CD4-positive, alpha-beta T cell treated with Interferon gamma for 1 hour (primary cell): ENCODE measurements at places on chromosomes 6 and 20.
A peak's percentile ranks its signal among the peaks of the same experiment; 100 is the strongest.

DNA sequence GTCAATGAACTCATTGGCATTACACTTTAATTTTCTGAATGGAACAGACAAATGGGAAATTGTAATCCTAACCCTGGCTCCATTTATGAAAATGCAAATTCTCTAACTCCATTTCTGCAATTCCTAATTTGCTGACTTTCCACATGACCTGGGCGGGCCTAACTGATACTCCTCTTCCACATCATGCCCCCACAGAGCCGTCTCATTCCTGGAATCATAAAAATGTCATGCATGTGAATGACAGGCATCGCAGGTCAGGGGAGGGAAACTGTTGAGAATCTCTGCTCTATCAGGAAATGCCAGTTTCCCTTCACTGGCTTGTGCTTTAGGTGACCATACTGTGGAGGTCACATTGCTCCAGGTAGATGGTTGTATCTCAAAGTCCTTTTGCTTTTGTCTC lies 165.1 kb downstream of the ZNF217 start:
- DNase-seq, result no peak

DNA sequence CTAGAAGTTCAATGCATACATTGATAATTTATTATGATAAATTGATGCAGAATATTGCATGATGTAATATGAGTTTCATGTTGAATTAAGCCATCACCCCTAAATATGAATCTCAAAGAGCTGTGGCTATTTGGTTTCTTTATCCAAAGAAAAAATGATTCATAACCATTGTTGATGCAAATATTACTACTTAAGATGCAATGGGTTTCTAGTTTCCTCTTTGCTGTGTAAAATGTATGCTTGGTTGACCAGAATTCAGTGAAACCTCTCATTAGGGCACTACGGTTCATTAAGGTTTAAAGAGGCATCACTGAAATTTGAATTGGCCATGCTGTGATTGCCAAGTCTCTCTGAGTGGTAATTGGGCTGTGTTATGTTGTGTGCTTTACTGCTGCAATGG lies 492.5 kb upstream of the FLRT3 start:
- DNase-seq, result no peak

DNA sequence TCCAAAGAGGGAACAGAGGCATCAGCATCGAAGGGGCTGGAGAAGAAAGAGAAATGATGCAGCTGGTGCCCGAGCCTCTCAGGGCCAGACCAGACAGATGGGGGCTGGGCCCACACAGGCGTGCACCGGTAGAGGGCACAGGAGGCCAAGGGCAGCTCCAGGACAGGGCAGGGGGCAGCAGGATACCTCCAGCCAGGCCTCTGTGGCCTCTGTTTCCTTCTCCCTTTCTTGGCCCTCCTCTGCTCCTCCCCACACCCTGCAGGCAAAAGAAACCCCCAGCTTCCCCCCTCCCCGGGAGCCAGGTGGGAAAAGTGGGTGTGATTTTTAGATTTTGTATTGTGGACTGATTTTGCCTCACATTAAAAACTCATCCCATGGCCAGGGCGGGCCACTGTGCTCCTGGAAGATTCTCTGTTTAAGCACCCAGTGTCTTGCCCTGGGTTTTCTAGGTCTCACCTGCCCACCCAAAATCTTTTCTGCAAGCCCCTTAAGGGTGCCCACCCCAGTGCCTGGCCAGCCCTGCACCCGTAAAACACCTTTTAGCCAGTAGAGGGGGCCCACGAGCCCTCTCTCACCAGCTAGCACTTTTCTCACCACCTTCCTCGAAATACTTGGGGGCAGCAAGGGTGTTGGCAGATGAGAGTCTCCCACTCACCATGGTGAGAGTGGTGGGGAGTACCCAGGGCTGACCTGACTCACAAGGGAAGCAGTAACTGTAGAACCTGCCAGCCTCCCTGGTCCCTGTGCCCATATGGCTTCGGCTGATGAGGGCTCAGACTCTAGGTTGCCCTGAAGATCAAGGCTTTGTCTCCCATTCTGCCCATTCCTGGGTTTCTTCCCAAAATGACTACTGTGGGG lies 35.7 kb upstream of the ID1 start:
- DNase-seq, result peak; percentile 55

DNA sequence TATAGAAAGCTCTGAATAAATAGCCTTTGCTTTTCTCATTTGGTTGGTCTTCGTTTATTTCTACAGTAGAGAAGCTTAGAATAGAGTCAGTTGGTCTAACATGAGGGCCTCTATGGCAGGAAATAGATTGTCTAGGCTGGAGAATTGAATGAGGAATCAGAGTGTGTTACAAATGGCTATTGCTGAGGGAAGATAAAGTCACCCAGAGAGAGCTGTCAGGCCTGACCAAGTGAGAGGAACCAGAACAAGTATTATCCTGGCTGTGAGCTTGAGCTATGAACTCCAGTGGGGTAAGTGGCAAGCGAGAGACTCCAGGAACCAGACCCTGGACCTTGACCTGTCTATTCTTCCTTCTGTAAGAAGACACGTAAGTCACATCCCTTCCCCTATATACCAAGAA lies 353.1 kb downstream of the CD83 start:
- no peak for DNase-seq

DNA sequence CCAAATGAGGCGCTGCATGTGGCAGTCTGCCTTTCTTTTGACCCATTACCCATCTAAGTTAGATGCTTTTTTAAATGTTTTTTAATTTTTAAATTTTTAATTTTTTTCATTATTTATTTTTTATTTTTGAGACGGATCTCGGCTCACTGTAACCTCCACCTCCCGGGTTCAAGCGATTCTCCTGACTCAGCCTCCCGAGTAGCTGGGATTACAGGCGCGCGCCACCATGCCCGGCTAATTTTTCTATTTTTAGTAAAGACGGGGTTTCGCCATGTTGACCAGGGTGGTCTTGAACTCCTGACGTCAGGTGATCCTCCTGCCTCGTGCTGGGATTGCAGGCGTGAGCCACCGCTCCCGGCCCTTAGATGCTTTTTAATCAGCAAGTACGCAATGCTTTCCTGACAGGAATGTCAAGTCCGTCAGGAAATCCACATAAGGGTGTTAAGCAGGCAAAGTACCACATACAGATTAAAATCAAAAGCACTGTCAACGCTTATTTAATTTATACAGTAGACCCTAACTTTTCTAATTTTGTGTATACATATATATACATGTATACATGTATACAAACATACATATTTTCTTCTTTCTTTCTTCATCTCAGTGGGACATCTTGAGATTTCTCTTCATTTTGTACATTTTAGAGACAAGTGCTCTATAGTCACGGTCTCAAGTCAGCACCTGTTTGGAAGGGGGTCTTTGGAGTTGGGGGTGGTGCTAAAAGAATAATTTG lies 995 bp upstream of the GSTA4 start:
- peak; percentile 34 for DNase-seq

DNA sequence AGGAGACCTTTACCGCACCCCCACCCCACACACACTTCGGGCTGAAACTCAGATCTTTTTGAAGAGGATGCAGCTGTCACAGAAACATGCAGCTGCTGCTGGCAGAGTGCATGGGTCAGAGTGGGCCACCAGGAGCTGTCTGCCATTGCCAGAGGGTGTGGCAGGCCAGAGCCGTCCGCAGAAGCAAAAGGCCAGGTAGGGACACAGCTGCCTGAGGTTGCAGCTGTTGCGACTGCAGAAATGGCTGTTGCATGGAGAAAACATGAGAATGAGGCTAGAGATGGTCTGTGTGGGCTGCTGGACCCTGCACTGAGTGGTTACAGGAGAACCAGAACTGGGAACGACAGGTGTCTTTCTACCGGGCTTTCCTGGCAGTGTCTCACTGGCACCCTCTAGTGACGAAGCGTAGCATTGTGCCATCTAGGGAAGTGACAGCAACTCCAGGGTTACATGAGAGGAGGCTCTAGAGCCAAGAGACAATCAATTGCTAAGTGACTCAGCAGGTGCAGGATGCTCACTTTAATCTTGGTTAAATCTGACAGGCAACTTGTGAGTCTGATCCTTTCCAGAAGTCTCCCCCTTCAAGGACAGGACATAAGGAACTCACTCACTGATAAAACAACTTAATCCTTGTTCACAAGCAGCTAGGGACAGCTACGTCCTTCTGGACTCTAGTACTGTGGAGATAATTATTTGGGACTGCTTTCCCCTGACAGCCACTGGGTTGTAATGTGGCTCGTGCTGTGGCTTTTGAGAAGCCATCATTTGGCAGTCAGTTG lies 29.1 kb upstream of the SERPINB9 start:
- peak; percentile 84 for DNase-seq

DNA sequence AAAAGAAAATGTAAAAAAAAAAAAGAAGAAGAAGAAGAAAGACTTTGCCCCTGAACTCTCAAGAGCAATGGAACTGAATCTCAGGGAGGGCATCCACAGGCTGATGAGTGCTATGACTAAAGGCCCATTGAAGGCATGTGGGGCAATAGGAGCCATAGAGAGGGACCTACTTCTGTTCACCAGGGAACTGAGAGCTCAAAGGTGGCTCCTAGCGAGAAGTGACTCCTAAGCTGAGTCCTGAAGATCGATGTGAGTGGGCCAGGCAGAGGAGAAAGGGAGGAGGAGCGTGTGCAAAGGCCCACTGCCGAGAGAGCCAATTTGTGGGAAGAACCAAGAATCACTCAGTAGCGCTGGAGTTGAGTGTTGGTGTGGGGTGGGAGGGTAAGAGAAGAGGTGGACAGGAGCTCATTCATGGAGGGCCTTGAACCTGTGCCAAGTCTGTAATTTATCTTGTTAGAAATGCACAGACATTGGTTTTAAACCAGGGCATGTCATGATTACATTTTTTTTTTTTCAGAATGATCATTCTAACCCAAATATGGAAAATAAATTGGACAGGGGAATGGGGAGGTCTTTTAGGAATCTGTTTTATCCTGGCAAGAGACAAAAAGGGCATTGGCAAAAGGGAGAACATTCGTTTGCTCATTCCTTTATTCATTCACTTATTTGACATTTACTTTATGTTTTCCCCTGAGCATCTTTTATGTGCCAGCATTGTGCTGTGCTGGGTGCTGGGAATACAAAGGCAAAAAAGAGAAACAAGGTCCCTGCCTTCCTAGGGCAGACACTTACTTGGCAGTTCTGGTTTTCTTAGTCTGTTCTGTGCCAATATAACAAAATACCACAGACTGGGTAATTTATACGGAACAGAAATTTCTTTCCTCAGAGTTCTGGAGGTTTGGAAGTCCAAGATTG lies 67.4 kb upstream of the DSP start:
- no peak for DNase-seq

GRCh38 chr6:110137924-110138887 lies 41.3 kb downstream of the WASF1 start:
- DNase-seq, result no peak
